G401 (cell line): ENCODE measurements at places on chromosomes 1 and 21.
A peak's percentile ranks its signal among the peaks of the same experiment; 100 is the strongest.

DNA sequence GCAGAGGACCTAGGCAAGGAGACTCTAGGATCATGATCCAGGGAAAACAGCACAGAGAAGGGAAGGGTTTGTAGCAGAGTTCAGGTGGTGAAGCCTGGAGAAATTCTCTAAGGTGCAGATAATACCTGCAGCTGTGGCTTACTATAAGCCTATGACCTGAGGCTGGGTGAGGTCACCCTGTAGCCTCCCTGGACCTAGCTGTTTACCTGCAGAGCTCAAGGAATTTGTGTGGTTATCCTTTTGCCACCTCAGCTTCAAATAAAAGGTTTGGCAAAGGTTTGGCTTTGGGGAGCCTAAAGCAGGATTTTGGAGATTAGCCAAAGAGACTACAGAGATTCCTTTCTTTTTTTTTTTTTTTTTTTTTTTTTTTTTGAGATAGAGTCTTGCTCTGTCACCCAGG, 79.5 kb upstream of the ZNF648 start:
- no peak for DNase-seq

DNA sequence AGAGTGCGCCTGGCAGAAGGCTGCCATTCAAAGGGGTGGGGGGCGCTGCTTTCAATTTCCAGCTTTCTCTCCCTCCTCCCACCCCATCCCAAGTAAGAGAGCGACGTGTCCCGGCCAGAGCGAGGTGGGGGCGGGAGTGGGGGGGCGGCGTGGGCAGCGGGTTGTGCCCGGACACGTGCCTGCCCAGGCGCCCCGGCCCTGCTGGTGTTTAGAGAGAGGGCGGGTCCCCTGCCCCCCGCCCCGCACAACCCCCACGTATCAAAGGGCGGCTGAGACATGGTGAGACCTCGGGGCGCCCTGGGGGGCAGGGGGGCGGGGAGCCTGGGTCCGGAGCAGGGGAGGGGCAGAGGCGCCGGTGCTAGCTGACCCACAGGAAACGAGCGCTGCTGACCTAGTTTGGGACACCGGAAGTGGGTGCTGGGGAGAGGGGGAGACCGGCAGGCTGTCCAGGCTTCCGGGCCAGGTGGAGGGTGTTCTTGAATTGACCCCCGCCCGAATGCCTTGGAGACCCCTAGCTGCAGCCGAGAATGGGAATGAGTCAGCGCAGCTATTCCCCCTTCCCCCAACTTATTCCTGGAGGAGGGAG, 1.3 kb downstream of the ZBTB7B start:
- DNase-seq = peak; percentile 57

- DNase-seq = peak; percentile 66
Measured at GRCh38 chr1:201999625-202000238, 10.7 kb upstream of the ELF3 start.

DNA sequence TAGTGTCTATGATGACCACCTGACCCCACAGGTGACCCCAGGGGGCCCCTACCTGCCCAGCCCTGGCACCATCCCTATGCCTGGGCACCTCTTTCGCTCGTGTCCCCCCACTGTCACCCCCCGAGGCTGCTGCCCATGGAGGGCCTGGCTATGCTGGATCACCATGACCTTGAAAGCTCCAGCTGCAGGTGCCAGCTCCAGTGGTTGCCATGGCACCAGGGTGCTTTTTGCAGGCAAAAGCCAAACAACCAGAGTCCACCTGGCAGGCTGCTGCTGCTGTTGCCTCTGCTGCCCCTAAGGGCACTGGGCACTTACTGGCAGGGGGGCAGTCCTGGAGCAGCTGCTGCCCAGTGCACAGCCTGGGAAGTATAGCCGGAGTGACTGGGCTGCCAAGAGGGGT, 21.7 kb downstream of the ETNK2 start:
- no peak for DNase-seq
